Central memory CD4-positive, alpha-beta T cell (primary cell): ENCODE measurements at places on chromosomes 16 and 17.

DNA sequence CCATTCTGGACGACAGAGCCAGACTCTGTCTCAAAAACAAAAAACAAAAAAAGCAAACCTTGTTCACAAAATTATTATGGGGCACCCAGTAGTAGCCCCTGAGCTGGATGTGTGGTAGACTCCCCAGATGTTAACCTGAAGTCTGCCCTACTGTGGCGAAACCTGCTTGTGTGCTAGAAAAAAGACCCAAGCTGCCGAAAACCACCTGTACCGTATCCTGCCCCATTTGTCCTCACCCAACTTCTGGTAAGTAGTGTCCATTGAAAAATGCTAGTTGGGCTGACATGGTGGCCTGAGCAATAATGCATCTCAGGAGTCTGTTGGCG lies 9.1 kb downstream of the RMI2 start:
- DNase-seq, result no peak

GRCh38 chr16:26765087-26765486 lies 301.6 kb upstream of the C16orf82 start:
- no peak for DNase-seq

DNA sequence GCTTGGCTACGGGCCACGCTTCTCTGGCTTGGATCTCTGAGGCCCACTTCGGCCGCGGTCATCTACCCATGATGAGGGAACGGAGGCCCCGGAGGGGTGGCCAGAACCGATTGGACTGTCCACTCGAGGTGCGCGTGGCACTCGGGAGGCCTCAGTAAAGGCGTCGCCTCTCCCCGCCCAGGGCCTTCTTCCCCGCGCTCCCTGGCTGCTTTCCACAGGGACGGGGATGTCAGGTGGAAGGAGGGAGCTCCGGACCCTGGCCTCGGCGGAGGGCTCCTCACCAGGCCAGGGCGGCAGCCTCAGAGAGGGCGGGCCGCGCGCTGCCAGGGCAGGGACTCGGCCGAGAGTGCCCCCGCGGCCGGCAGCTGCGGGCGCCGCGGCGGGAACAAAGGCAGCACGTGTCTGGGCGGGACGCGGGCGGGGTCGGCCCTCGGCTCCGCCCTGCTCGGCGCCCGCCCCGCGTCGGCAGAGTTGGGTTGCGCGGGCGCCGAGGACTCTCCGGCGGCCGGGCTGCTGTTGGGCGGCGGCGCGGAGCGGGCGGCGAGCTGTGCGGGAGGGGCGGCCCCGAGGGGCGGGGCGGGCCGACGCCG lies 587 bp upstream of the CDK5R1 start:
- peak; percentile 70 for DNase-seq

- no peak for DNase-seq
These were observed 41.2 kb upstream of the HAS3 start for GRCh38 chr16:69064124-69064763.

- DNase-seq, result no peak
These were observed 6.7 kb upstream of the MPP3 start for GRCh38 chr17:43839670-43840108.

DNA sequence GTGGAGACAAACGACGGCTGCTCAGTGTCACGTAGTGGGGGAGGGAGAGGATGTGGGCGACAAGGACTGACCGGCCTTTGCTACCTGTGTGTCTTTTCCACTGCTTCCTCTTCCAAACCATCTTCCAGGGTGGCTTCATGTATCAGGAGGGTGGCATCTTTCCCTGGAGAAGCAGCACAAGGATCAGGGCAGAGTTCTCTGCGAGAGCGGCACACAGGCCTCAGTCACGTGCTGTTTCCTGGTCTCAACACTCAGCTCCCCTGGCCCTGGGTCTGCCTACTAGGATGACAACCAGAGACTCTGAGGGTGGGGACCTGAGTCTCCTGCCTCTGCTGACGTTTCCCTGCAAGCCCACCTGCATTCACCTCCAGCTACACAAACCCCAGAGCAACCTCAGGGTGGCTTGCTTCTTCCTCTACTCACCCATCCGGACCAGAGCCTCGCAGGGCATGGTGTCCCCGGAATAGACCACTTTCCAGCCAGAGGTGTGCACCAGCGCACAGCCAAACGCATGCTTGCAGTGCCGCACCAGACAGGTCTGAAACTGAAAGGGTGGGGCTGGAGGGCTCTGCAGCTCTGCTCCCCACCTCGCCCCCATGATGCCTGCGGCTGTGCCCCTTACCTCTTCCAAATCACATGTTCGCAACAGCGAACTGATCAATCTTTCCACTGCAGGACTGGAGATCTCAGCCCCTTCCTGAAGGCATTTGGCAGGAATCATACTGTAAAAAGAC lies 23.3 kb downstream of the ELAC2 start:
- no peak for DNase-seq

DNA sequence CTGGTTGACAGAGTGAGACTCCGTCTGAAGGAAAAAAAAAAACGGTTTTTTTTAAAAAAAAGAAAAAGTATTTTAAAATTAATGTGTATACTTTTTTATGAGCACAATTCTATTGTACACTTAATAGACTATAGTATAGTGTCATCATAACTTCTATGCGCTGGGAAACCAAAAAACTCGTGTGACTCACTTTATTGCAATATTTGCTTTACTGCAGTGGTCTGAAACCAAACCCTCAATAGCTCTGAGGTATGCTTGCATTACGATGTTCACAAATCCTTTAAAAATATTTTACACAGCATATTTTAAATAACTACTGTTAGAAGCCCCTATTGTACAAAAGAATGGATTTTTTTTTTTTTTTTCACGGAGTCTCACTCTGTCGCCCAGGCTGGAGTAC lies 12.4 kb upstream of the MAP2K6 start:
- DNase-seq, result no peak

GRCh38 chr16:70434484-70435260 lies 4.2 kb downstream of the ST3GAL2 start:
- no peak for DNase-seq

DNA sequence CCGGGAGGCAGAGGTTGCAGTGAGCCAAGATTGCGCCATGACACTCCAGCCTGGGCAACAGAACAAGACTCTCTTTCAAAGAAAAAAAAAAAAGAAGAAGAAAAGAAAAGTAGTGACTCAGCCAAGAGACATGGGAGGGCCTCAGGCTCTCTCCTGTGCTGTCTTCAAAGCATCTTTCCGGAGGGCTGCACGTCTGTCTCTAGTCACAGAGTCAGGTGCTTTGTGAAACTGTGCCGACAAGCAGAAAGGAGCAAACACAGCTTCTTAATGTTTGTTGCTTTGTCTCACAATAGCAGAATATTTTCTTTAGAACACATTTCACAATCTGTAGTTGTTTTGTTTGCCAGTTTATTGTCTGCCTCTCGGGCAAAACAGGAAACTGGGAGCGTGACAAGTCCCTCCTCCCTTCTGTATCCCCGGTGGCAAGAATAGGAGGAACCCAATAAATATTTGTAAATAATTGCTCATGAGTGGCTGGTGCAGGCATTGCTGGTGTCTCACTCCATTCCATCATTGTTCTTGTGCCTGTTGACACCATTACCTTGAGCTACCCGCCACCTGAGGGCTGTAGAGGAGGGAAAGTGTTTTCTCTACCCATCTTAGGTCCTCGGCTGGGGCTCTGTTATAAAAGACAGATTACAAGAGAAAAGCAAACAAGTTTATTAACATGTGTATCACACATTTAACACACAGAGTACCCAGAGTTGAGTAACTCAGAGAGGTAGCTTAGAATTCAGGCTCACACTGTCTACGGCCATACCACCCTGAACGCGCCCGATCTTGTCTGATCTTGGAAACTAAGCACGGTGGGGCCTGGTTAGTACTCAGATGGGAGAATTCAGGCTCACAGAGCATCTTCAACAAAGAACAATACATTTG lies 5.5 kb downstream of the GAST start:
- no peak for DNase-seq

DNA sequence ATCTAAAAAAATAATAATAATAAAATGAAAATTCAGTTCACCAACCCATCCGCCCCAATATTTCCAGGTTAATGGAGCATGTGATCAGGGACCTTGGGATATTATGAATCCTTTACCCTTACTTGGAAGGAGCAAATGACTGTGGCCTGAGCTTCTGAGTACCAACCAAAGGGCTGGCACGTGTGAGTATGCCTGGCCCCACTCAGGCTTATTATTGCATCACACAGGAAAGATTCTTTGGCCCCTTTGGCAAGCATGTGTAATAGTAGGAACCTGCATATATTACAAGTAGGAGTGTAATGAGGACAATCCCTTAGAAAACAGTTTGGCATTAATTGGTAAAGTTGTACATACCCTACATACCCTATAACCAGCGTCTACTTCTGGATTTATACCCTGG lies 7.2 kb upstream of the C17orf78 start:
- DNase-seq, result no peak

GRCh38 chr17:64661976-64662773 lies at the start of gene SMURF2:
SMURF2 (minus strand) TSS chr17:64662307; CDS start chr17:64661880, 427 bp downstream.
- DNase-seq, result peak; percentile 79

- no peak for DNase-seq
These were observed 24.9 kb upstream of the RFFL start for GRCh38 chr17:35088356-35088880.

DNA sequence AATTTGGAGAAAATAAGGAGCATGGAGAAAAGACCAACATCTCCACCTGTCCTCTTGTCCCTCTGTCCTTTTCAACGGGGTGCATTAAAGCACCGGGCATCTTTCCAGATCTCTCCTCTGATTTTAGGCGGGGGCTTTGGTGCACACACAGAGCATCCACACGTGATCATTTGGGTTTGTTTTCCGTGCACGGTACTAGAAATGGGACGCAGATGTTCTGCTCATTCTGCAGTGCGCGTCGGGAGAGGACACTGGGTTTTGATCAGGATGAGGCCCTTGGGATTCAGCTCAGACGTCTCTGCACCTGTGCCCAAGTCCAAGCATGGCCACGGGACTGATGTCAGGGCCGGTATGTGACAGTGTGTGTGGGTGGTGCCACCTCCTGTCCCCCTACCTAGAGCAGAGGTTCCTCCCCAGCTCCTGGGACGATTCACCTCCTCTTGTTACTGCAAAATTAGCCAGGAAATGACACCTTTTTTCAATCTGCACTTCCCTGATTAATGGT lies 31.9 kb downstream of the PDIA2 start:
- DNase-seq, result no peak

GRCh38 chr17:66542129-66542966 lies 239.9 kb downstream of the PRKCA start:
- no peak for DNase-seq

- DNase-seq, result no peak
These were observed 16.6 kb downstream of the KCTD2 start for GRCh38 chr17:75063626-75064025.

- no peak for DNase-seq
These were observed 37.7 kb downstream of the BAHCC1 start for GRCh38 chr17:81432941-81433340.

DNA sequence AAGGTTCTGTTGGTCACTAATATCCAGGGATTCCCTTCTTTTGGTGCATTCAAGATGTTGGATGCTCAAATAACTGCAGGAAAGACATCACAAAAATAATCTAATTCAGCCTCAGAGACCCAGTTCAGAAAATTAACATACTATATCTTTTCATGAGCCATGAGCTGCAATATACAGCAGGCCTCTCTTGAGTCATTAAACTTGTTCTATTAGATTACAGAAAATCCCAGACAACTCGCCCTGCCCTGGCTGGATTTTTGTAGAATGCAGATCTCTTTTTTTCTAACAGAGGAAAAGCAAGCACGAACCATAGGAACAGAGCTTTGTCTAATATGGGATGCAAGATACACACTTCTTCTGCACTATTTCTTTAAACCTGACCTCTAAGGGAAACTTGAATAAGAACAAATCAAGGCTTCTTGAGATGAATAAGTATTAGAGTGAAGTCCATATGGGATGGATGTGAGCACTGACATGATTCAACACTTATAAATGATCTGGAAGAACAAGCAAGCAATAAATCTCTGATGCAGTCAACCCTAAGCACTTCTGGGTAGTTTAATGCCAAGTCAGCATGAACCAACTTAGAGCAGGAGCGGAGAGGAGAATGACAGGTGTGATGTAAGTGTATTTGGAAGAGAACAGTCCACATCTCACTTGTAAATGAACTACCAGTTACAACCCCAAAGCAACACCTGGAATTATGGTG lies 70.7 kb upstream of the GNAO1 start:
- no peak for DNase-seq

DNA sequence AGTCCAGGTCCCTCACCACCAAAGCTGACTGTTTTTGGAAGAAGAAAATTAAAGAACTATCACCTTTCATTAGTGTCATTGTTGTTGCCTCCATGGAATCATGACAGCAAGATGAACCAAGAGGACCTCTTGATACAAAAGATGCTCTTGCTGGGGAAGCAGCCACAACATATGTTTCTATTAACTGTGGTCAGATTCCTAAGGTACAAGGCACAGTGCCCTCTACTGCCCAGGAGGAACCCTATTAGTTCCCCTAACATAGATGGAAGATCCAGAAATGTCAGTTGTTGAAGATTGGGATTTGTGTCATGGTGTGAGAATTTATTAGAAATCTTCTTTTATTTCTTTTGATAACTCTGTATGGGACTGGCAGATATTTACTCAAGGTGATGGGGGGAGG lies 188.2 kb upstream of the ANKFN1 start:
- DNase-seq, result no peak

DNA sequence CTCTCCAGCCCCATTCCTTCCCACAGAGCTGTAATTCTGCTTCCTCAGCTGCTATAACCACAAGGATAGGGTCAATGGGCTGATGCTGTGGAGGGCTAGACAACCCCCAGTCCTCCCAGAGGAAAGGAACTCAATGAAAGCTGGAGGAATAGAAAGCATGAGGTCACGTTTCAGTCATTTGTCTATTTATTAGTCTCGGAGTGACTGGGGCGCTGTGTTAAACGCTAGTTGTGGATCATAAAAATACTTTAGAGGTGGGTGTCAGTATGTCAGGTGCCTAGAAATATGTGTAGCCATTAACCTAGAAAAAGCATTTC lies 787 bp upstream of the CCL3L1 start:
- DNase-seq, result no peak

GRCh38 chr17:29412780-29413565 lies 22.8 kb downstream of the TAOK1 start:
- no peak for DNase-seq
